Cortex of kidney (tissue), 1 donor: ENCODE measurements at places on chromosomes 16 and 17.

GRCh38 chr16:56370875-56371659, 54.3 kb downstream of the AMFR start:
- DNase-seq: no peak

GRCh38 chr17:67137860-67138259, 93.5 kb downstream of the CACNG1 start:
- DNase-seq: no peak

GRCh38 chr17:43609613-43610385, 51.9 kb downstream of the MEOX1 start:
- DNase-seq: no peak

GRCh38 chr17:70100983-70101382, 26.0 kb downstream of the KCNJ16 start:
- DNase-seq: no peak

DNA sequence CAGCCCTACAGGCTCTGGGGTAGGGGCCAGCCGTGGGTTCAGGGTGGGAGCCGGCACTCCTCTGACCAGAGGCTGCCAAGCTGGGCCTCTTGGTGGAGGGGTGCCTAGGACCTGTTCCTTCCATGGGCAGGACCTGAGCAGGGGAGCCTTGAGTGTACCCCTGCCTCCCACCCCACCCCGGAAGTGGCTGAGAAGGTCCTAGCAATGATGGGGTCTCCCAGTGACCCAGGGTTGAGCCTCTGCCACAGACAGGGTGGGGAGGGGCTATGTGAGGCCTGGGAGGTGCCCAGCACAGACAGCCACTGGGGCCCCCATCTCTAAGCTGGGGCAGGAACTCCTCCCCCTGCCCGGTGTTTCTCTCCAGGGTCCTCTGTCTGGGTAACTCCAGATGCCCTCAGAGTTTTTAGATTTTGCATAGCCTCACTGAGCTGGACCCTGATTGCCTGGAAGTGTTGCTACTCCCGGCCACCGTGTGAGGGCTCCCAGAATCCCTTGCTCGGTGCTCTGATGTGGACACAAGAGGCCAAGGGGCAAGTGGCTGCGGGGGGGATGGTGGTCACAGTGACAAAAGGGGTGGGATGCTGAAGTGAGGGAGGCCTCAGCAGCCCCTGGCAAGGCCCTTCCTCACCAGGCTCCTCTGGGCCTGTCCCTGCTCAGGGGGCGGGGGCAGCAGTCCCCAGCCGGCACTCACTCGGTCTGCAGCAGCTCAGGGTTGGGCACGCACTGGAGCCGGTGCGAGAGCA, 6.4 kb upstream of the MTSS2 start:
- DNase-seq: no peak

GRCh38 chr16:67885545-67885944, 860 bp downstream of the NRN1L start:
- no peak for DNase-seq

DNA sequence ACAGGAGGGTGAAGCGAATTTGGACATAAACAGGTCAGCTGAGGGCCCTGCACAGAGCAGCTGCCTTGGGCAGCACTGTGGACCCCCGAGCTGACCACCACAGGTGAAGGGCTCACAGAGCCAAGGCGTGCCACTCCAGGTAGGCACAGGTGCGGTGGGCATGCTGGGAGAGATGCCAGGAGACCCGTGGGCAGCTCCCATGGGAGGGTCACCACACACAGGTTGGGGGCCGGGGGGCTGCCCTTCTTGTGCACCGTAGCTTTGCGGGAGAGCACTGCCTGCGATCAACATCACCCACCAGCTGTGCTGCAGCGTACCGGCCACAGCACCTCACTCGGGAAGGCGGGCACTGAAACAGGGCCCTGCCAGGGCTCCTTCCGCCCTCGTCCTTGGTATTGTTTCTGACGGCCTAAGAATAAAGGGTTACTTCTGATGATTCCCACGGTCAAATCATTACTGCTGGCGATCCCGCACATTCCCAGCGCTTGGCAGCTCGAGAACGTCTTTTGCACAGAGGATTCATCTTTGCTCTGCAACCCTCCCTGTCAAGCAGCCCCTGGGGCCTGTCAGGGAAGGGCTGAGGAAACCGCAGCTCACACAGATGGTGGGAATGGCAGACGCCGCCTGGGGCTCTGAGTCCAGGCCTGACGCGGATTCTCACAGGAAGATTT, 181.7 kb downstream of the BANP start:
- DNase-seq: no peak

GRCh38 chr17:31371511-31372097, 19.9 kb upstream of the RAB11FIP4 start:
- DNase-seq: no peak

GRCh38 chr16:89350701-89351380, 133.3 kb downstream of the ZNF778 start:
- no peak for DNase-seq

- no peak for DNase-seq
Measured at GRCh38 chr16:74565378-74565777, 41.5 kb downstream of the GLG1 start.

DNA sequence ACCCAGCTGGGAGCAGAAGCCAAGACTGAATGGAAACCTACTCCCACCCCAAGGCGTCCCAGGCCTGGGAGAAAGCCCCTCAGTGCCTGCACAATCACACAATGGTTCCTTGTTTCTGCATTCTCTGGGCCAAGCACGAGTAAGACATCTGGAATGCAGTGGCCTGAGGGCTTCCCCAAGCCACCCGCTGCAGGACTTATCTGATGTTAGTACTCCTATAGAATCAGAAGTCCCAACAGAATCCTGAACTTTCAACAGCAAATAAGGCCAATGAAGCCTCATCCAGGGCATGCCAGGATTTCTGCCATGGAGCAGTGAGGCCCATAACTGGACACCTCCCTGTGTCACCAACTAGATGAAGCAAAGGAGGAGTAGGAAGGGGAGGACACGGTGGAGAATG, 28.6 kb downstream of the MYO18A start:
- no peak for DNase-seq

- no peak for DNase-seq
Measured at GRCh38 chr16:11736903-11737302, 5.8 kb downstream of the TXNDC11 start.

GRCh38 chr17:40944531-40944930, 7.1 kb upstream of the KRT23 start:
- DNase-seq: no peak

- no peak for DNase-seq
Measured at GRCh38 chr16:55081622-55082590, 151.2 kb downstream of the IRX5 start.

- DNase-seq: peak; percentile 67
Measured at GRCh38 chr17:42422958-42423712, at the start of gene CAVIN1. Gene CAVIN1, minus strand, starts transcription at chr17:42423256. Its CDS starts 159 bp downstream, at chr17:42423097.

DNA sequence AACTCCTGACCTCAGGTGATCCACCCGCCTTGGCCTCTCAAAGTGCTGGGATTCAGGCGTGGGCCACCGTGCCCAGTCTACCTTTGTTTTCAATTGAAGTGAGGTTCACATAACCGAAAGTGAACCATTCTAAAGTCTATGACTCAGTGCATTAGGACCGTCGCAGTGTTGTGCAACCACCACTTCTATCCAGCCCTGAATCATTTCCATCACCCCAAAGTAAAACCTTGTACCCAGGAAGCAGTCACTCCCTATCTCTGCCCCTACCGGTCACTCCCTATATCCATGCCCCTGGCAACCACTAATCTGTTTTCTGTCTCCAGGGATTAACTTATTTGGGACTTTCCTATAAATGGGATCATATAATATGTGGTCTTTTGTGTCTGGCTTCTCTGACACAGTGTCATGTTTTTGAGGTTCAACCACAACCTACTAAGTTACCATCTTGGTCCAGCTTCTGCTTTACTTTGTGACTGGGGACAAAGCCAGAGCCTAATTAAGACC, 28.3 kb upstream of the CDC42EP4 start:
- no peak for DNase-seq

DNA sequence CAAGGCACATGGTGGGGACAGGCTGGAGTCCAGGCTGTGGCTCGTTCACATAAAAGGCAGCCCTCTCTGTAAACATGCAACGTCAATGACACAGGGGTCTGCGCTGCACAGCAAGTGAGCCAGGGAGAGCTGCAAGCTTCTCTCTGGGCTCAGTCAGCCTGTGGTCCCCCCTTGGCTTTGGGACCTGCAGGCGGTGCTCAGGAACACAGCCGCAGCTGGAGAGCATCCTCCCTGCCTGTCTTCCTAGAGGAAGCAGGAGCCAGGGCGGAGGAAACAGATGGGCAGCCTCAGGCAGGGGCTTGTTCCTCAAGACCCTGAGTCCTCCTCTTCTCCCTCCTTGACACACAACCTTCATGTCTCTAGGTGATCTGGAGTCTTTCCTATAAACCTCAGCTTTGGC, 228.0 kb downstream of the C16orf78 start:
- no peak for DNase-seq

DNA sequence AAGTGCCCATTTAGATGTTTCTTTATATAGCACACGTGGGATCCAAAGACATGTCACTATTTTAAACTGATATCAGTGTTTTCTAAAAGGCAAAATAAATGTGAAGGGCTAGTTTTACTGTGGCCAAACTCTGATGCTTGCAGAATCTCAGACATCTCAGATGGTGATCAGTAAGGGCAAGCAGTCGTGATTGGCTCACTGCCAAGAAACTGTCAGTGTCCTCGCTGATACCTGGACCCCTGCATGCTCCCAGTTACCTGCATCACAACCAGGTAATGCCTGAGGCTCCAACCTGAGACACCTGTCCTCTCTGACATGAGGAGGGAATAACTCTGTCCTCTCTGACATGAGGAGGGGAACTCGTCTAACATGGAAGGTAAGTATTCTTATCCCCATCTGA, 114.0 kb downstream of the SPECC1 start:
- DNase-seq: no peak

DNA sequence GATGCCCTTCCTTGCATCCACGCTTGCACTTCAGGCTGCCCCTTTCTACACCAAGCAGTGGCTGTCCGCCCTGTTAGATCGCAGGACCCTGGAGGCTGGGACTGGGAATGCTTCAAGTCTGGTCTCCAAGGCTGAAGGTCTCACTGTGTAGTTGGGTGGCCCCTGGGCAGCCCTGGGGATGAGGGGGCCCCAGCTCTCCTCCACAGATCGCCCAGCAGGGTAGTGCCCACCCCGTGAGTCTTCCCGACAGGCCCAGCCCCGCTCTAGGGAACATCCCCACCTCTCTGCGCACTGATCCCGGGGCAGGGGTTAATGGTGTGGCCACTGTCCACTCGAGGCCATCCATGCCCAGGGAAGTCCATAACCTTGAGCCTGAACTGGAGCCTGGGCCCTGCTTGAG, 10.3 kb downstream of the ZNF213 start:
- no peak for DNase-seq

- DNase-seq: no peak
Measured at GRCh38 chr16:56163938-56164337, 27.4 kb upstream of the GNAO1 start.

DNA sequence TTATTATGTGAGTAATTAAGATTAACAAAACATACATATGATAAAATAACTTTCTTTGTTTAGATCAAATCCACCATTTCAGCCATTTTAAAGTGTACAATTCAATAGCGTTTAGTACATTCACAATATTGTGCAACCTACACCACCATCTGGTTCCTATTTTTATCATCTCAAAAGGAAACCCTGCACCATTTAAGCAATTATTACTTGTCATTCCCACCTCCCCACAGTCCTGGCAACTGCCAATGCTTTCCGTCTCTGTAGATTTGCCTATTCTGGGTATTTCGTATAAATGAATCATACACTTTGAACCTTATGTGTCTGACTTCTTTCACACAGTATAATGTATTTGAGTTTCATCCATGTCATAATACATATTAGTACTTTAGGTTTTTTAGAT, 162.5 kb upstream of the CNTNAP4 start:
- DNase-seq: no peak

DNA sequence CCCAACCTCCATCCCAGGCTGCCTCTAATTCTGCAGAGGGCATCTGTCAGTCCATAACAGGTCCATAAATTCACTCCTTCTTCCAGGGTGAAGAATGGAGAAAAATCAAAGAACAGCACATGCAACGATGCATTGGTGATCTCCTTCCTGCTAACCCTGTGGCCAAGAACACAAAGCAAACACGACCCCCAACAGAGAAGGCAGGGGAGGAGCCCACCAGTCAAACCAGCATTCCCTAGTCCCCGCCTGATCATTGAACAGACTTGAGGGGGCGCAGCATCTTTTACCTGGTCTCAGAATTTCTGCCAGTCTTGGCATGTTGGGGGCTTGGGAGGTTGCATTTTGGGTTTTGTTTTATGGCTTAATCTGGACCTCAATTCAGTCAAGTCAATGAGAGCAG, 476.0 kb downstream of the SLC39A11 start:
- no peak for DNase-seq

DNA sequence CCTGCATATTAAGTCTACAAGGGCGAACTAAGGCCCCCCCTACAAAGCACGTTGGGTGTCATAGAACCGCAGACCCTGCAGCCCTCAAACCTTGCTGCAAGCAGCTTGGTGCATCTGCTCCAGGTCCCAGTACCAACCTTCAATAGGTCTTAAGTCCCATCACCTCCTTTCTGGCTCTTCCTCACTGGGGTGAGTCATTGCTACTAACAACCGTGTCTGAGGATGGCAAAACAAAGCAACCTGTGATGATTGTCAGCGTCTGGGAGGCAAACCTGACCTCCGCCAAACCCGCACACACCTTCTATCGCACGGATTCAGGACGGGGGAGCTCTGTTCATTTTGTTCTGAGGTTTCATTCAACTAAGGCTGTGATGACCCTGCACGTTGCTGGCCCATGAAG, 138.9 kb downstream of the SLC39A11 start:
- no peak for DNase-seq

DNA sequence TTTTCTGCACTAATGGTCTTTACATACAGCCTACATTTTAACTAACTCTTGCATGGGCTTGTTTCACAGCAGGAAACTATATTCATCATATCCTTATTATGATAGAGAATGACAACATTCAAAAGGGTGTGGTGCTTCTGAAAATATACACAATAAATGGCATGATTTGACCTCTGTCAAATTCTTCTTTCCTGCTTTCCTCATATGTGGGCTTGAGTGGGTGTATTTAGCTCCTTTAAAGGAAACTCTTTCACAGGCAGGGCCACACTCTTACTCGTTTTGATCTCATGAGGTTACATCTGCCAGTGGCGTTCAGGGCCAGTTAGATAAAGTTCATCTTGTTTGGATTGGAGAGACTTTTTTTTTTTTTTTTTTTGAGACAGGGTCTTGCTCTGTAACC, 6.1 kb downstream of the SLC35G3 start:
- DNase-seq: no peak
